Neural crest cell (in vitro differentiated cells): ENCODE measurements at places on chromosomes 12 and 14. TPM values are rescaled to one million over a fixed set of nuclear protein-coding genes. Genes with fewer than 3 reads are reported as not detected.

- peak overlapping the region; percentile 74 for H3K4me3 ChIP-seq
- no peaks in the 10 kb centered on the region for H3K27me3 ChIP-seq
- H3K4me1 ChIP-seq: peaks cover 71% of the 10 kb centered on the region
- no peaks in the 10 kb centered on the region for H3K36me3 ChIP-seq
- H3K27ac ChIP-seq: peak overlapping the region; percentile 95
Measured at GRCh38 chr12:57836442-57837375, 9.8 kb downstream of the CTDSP2 start.

DNA sequence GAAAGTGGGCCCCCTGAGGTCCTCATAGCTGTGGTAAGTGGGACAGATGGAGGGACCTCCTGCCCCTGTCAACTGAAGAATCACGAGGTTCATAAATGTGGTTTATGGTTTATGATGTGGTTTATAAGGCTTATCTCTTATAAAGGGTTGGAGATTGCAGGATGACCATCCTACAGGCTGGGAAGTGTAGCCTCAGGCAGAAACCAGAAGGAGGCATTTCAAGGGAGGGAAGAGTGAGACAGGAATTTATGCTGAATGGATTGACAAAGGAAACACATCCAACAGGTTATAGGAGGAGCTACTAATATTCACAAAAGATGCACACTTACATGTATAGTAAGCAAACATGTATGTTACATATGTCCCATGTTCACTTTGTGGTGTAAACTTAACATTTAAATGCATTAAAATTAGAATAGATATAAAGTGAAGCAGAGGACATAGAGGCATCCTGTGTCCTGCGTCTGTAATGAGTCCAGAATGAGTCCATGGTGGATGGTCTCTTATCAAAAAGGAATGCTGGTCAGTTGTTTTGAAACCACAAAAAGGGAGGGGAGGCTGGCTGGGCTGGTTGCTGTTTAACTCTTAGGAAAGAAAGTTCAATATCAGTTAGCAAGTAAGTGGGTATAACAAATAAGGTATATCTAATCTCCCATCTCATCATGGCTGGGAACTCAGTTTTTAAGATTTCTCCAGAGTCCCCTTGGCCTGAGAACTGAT, 149.0 kb upstream of the RMST start:
- no peak overlapping the region for H3K4me3 ChIP-seq
- H3K27me3 ChIP-seq: no peaks in the 10 kb centered on the region
- DNase-seq: no peak
- peaks cover 2% of the 10 kb centered on the region for H3K4me1 ChIP-seq
- no peak overlapping the region for H3K27ac ChIP-seq

GRCh38 chr12:51751661-51752060, 96.9 kb downstream of the FIGNL2 start:
- no peak overlapping the region for H3K27ac ChIP-seq
- no peaks in the 10 kb centered on the region for H3K27me3 ChIP-seq
- no peak overlapping the region for H3K4me3 ChIP-seq

DNA sequence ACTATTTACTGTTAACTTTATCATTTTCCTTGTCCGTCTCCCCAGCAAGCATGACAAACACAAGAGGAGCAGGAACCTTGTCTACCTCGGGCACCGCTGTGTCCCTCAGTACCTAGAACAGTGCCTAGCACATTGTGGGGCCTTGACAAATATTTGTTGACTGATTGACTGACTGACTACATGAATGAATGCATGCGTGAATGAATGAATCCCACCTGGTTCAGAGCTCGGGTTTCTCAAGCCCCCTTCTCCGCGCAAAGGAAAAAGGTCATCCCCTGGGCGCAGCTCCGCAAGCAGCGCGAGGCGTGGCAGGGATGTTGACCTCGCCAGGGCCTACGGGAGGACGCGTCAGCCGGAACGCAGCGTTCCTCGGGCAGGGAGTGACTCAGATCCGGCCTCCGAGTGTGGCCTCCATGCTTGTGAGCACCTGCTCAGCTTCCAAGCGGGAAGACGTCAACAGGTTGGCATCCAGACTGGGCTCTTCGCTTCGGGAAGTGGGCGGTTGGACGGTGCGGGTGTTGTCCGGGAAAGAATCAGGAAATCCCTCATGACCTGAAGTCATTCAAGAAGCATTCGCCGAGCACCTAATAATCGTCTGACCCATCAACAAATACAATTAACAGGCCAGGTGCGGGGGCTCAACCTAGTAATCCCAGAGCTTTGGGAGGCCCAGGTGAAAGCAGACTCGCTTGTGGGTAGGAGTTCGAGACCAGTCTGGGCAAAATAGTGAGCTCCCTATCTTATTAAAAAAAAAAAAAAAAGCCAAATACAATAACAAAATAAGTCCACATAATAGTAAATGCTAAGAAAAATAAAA, 13.9 kb upstream of the UBC start:
- peaks cover 19% of the 10 kb centered on the region for H3K27me3 ChIP-seq
- H3K4me3 ChIP-seq: peak overlapping the region; percentile 95
- peaks cover 8% of the 10 kb centered on the region for H3K36me3 ChIP-seq

DNA sequence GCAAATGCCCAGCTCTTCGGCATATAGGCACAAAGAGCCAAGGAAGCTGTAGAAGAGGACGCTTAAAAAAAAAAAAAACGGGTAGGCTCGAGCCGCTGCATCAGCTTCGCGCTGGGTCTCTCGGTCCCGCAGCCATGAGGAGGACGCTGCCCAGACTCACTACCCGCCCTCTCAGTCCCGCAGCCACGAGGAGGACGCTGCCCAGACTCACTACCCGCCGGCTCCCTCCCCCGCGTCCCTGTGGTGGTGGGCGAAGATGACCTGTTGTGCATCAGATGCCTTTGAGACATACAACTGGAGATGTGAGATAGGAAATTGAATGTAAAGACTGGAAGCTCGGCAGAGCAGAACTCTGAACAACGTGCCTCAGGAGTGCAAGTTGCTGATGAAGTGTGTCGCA, 11.4 kb upstream of the SPSB2 start:
- H3K4me3 ChIP-seq: no peak overlapping the region
- no peak for DNase-seq
- no peaks in the 10 kb centered on the region for H3K27me3 ChIP-seq
- H3K36me3 ChIP-seq: peaks cover 3% of the 10 kb centered on the region
- H3K4me1 ChIP-seq: peaks cover 12% of the 10 kb centered on the region

DNA sequence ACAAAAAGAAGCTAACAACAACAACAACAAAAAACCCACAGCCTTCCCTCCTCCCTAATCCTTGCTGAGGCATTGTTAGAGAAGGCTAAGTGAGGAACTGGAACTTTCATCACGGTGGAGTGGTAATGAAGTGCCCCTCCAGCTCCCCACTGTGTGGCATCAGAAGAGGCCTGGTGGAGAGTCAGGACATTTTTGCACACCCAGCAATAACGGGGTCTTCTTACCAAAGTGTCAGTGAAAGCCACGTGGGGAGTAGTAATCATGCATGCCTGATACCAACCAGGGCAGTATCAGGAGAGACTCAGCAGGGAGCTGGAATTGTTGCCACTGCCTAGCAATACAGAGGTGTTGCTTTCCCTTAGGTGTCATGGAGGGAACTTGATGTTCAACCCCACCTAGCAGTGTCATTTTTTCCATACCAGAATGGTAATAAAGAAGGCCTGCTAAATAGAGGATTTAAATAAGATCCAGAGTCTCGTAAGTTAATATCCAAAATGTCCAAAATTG, 299.7 kb upstream of the RGS6 start:
- no peak for DNase-seq
- no peaks in the 10 kb centered on the region for H3K4me1 ChIP-seq
- H3K27me3 ChIP-seq: no peaks in the 10 kb centered on the region
- H3K27ac ChIP-seq: peak overlapping the region; percentile 29

DNA sequence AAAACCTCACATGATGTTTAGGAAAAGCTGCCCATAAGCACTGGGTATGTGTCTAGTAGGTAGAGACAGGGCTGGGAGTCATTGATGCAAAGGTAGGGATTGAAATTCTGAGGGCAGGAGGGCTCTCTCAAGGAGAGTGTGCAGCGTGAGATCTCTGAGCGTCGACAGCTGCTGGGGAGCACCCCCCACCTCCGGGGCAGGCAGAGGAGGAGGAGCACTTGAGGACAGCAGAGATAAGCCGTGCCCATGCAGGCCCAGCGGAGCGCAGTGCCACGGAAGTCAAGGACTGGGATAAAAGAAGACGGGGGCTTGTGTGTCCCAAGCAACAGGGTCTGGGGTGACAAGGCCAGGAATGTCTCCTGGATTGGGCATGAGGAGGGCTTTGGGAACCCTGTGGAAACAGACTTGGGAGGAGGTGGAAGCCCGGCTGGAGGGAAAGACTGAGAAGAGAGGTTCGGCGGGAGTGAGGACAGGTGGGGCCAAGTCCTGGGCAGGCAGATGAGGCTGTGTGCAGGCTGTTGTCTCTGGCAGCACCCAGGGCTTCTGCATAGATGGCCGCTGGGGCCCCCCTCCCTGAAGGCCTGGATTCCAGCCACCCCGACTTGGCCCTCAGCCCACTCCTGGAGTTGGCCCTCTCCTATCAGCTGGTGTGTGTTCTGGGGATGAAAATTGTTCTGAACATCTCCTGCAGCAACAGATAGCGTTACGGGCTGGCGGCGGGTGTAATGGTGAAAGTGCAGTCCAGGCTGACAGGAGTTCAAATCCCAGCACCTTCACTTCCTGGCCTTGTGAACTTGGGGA, 1.9 kb downstream of the CACNA2D4 start:
- H3K4me1 ChIP-seq: peaks cover 38% of the 10 kb centered on the region
- H3K36me3 ChIP-seq: no peaks in the 10 kb centered on the region
- no peaks in the 10 kb centered on the region for H3K27me3 ChIP-seq
- DNase-seq: peak; percentile 0
- no peak overlapping the region for H3K4me3 ChIP-seq

- peaks cover 32% of the 10 kb centered on the region for H3K27me3 ChIP-seq
- no peaks in the 10 kb centered on the region for H3K36me3 ChIP-seq
- H3K4me3 ChIP-seq: no peak overlapping the region
Measured at GRCh38 chr12:127393465-127393864, 873.5 kb upstream of the TMEM132C start.

DNA sequence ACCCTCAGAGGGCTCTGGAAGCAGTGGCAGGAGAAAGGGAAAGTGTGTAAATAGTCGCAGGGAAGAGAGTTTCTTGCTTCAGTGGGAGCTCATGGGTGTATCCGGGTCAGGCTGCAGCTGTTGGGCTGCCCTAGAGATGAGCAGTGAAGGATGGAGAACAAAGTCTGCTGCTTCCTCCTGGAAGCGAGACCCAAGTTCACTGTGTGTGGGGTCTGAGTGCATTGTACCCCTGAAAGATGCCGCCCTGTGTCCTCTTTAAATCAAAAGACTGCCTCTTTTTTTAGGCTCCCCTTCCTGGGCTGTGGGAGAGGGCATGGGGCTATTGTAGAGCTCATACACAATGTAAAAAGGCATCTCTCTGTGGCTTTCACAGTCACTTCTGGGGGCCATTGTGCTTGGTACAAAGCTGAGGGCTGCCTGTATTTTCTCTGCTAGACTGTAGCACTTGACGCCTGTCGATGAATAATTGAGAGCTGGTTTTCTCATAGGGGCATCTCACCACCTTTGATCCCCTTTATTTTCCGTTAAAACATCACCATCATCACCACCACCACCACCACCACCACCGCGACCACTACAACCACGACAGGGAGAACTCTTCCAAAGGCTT, 16.7 kb downstream of the CHST11 start:
- H3K27ac ChIP-seq: no peak overlapping the region
- H3K4me3 ChIP-seq: peak overlapping the region; percentile 16
- H3K4me1 ChIP-seq: peaks cover 29% of the 10 kb centered on the region
- H3K27me3 ChIP-seq: peaks cover 46% of the 10 kb centered on the region
- no peaks in the 10 kb centered on the region for H3K36me3 ChIP-seq

DNA sequence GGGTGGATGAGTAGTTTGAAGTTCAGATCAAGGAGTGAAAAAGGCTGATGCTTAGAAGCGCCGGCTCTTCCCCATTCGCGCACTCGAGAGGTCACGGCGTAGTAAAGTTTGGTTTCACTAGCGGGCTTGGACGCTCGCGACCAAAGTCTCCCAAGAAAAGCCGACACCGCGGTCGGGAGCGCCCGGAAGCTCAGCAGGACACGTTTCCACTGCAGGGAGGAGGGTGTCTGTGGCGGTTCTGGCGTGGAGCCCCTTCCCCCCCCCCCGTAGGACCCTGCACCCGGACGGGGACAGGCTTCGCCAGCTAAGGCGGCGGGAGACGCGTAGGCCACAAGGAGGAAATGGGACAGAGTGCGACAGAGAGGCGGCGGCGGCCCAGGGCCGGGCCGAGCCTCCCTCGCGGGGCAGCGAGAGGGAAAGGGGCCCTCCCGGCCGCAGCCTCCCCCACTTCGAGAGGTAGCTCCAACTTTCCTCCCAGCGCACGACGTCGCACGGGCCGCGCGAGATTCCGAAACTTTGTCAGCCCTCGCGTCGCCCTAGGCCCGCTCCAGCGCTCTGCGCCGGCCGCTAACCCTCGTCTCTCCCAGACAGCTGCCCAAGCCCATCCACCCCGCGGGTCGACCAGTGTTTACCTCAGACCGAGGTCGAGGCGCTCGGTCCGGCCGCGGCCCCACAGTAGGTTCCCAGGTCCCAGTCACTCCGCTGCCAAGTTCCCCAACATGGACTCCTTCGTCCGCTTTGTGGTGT, 480 bp downstream of the SCAF11 start:
- peaks cover 19% of the 10 kb centered on the region for H3K36me3 ChIP-seq
- peak overlapping the region; percentile 93 for H3K27ac ChIP-seq
- DNase-seq: peak; percentile 32
- peak overlapping the region; percentile 98 for H3K4me3 ChIP-seq
- H3K4me1 ChIP-seq: peaks cover 57% of the 10 kb centered on the region

DNA sequence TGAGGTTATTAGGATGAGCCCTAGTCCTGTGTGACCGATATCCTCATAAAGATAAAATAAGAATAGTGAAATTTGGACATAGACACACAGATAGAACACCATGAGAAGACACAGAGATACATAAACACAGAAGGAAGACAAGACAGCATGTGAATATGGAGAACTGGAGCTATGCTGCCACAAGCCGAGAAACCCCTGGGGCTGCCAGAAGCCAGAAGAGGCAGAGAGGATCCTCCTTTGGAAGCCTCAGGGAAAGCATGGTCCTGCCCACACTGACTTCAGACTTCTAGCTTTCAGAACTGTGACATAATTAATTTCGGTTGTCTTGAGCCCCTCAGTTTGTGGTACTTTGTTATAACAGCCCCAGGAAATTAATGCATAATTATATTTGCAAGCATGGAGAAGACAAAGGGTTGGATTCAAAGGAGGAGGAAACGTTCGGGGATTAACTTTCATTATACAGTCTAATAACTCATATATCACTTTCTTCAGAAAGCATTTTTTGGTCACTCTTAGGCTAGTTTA, 1501.8 kb upstream of the FLRT2 start:
- DNase-seq: no peak
- no peak overlapping the region for H3K27ac ChIP-seq
- no peaks in the 10 kb centered on the region for H3K4me1 ChIP-seq
- no peaks in the 10 kb centered on the region for H3K27me3 ChIP-seq

DNA sequence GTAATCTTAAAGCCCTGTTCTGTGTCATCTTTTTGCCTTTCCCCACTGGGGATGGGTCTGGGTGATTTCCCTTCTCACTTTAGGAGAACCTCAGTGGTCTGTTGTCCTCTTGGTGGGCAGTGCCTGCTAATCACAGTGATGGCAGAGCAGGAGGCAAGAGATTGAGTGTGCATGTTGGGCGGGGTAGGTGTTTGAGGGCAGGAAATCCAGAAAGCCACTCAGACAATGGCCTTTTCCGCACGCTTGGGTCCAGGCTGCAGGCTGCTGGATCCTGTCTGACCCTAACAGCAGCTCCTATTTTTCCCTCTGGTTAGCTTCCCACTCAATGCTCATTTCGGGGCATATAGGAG, 13.7 kb upstream of the ITGA5 start:
- H3K4me3 ChIP-seq: no peak overlapping the region
- no peaks in the 10 kb centered on the region for H3K4me1 ChIP-seq
- H3K27ac ChIP-seq: no peak overlapping the region
- H3K36me3 ChIP-seq: no peaks in the 10 kb centered on the region
- peaks cover 22% of the 10 kb centered on the region for H3K27me3 ChIP-seq
- no peak for DNase-seq

Gene MED6
- total RNA-seq: 50.9 and 52.3 TPM in 2 replicates

Gene MYF5
- total RNA-seq: not detected in 2 replicates

Gene TTC9
- 3.7 and 4.2 TPM in 2 replicates for total RNA-seq

Gene WNT1
- total RNA-seq: 1.2 and 2.1 TPM in 2 replicates

Gene RTL1
- total RNA-seq: 0.09 and 0.18 TPM in 2 replicates

Gene SERPINA10
- total RNA-seq: not detected in 2 replicates

Gene MANSC4
- total RNA-seq: not detected in 2 replicates
